Placental epithelial cell (primary cell): ENCODE measurements at places on chromosomes 2 and 18. TPM values are rescaled to one million over a fixed set of nuclear protein-coding genes. Genes with fewer than 3 reads are reported as not detected.

The CHRNA1 gene
- total RNA-seq: not detected in 2 replicates

The ZSCAN30 gene
- total RNA-seq: 15.2 and 17.7 TPM in 2 replicates

The PMAIP1 gene
- 0.79 and 1.5 TPM in 2 replicates for total RNA-seq

The SKOR2 gene
- total RNA-seq: not detected in 2 replicates

The ELOA2 gene
- total RNA-seq: not detected in 2 replicates

The PLGLB2 gene
- 0.76 and 2.7 TPM in 2 replicates for total RNA-seq

The POMC gene
- 1.2 and 4.2 TPM in 2 replicates for total RNA-seq

The REG1B gene
- not detected in 2 replicates for total RNA-seq

The NEU2 gene
- total RNA-seq: 0.76 TPM in 1 of 2 replicates, not detected in the other

The LCT gene
- under 0.01 TPM in 1 of 2 replicates, not detected in the other for total RNA-seq

The CCDC68 gene
- total RNA-seq: 0.43 and 0.79 TPM in 2 replicates

The MYO1B gene
- total RNA-seq: 71.5 and 130 TPM in 2 replicates

The VWC2L gene
- under 0.01 TPM in 1 of 2 replicates, not detected in the other for total RNA-seq

The ARHGEF33 gene
- 1.2 and 1.5 TPM in 2 replicates for total RNA-seq

The AQP4 gene
- total RNA-seq: not detected in 2 replicates

The FBXO15 gene
- total RNA-seq: 0.39 TPM in 1 of 2 replicates, not detected in the other

The ITGA6 gene
- 23.9 and 229 TPM in 2 replicates for total RNA-seq

The MARCHF4 gene
- total RNA-seq: 0.39 and 8.0 TPM in 2 replicates

The TTC31 gene
- total RNA-seq: 20.4 and 23.6 TPM in 2 replicates

The ACKR3 gene
- total RNA-seq: 42.8 and 202 TPM in 2 replicates

The TMEM200C gene
- 0.11 and 0.79 TPM in 2 replicates for total RNA-seq

The ARHGEF4 gene
- 4.7 and 5.9 TPM in 2 replicates for total RNA-seq

The DAW1 gene
- 12.6 and 17.2 TPM in 2 replicates for total RNA-seq

The KIAA2012 gene
- total RNA-seq: under 0.01 TPM in 1 of 2 replicates, not detected in the other

The MEIS1 gene
- 22.9 and 47.9 TPM in 2 replicates for total RNA-seq

The CACNB4 gene
- 0.22 and 2.7 TPM in 2 replicates for total RNA-seq

The PLCD4 gene
- total RNA-seq: not detected in 2 replicates

The VSNL1 gene
- total RNA-seq: 0.39 TPM in 1 of 2 replicates, not detected in the other

The MROH2A gene
- total RNA-seq: not detected in 2 replicates

The AKAIN1 gene
- not detected in 2 replicates for total RNA-seq

The CAVIN2 gene
- 1.6 and 4.2 TPM in 2 replicates for total RNA-seq

The KCNJ3 gene
- not detected in 2 replicates for total RNA-seq

The DPP4 gene
- total RNA-seq: 83.2 and 98.4 TPM in 2 replicates

The CREG2 gene
- not detected in 2 replicates for total RNA-seq

The PRSS56 gene
- total RNA-seq: not detected in 2 replicates

The RAPGEF4 gene
- total RNA-seq: 1.3 and 2.0 TPM in 2 replicates

The ORC2 gene
- 12.2 and 15.2 TPM in 2 replicates for total RNA-seq

The CCDC141 gene
- not detected in 2 replicates for total RNA-seq

The MAPK4 gene
- 5.9 and 7.5 TPM in 2 replicates for total RNA-seq

The RIT2 gene
- total RNA-seq: not detected in 2 replicates

The LAMA3 gene
- 1,048 and 1,921 TPM in 2 replicates for total RNA-seq

The POTEI gene
- not detected in 2 replicates for total RNA-seq

The SULT1C2 gene
- total RNA-seq: not detected in 2 replicates

The MYO3B gene
- 2.4 and 4.1 TPM in 2 replicates for total RNA-seq
